Kidney epithelial cell (primary cell): ENCODE measurements at places on chromosomes 13 and 19. TPM values are rescaled to one million over a fixed set of nuclear protein-coding genes. Genes with fewer than 3 reads are reported as not detected.

SYCN gene
- total RNA-seq: not detected in 2 replicates

- DNase-seq: peak; percentile 38
Observed at GRCh38 chr13:42720113-42720857, 61.1 kb upstream of the FAM216B start.

KLK4 gene
- total RNA-seq: not detected in 2 replicates

ZNF20 gene
- 2.7 and 4.2 TPM in 2 replicates for total RNA-seq

- no peak for DNase-seq
Observed at GRCh38 chr19:18633321-18633720, 3.5 kb upstream of the KLHL26 start.

DNA sequence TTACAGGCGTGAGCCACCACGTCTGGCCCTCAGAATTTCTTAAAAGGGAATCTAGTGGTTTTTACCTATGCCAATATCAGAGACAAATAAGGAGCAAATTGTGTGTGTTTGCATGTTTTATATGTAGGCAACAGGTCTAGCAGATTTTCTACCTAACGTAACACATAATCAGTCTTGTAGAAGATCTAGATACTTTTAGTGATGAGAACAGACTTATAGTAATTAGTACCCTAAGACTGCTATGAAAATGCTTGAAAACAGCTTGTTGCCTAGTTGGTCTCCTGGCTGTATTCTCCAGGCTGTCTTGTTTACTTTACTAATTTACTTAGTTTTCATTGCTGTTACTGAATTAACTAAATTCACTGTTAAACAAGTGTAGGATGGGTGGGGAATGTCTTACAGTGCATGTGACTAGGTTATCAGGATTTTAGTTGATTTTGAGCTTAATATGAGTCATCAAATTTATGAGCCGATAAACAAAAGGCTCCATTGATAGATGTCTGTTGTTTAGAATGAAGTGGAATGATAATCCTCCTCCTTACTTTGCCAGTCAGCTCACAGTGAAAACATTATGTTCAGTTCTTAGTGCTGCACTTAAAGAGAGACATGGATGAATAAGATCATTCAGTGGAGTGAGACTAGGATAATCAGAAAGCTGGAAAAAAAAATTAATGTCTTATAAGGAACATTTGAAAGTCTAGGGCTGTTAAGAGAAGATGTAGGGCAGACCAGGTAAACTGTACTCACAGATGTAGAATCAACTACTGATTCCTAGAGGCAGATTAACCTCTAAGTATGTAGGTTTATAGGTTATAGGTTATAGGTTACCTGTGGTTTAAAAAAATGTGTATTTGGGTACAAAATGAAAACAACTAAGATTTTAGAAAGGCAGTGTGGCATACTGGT, 22.4 kb downstream of the GTF2F2 start:
- DNase-seq: no peak

DNA sequence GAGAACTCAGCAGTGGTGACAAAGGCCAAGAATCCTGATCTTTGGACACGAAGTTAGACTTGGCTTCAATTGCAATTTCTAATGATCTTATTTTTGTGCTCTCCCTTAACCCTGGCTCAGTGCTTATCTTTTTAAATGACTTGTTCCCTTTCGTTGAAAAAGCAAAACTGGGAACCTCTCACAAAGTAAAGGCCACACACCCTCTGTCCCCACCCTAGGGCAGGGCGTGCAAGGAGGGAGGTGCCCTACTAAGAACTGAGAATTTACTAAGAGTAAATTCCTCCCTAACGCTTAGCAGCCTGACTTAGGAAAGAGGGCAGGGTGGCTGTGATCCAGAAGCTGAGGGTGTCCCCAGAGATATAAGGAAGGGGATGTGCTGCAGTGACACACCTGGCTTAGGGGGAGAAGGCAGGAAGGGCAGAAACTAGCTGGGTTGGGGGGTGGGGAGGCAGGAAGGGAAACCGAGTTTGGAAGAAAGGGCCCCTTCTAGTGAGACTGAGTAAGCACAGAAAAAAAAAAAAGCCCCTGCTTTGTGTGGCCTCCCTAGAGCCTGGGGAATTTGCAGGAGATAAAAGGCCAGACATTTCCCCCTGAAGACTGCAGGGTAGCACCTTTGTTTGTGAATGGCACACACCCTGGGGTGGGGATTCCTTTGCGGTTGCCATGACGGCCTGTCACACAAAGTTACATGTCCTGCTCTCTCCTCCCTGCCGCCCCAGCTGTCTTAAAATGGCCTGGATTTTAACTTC, 435.1 kb downstream of the EFNB2 start:
- no peak for DNase-seq

DNA sequence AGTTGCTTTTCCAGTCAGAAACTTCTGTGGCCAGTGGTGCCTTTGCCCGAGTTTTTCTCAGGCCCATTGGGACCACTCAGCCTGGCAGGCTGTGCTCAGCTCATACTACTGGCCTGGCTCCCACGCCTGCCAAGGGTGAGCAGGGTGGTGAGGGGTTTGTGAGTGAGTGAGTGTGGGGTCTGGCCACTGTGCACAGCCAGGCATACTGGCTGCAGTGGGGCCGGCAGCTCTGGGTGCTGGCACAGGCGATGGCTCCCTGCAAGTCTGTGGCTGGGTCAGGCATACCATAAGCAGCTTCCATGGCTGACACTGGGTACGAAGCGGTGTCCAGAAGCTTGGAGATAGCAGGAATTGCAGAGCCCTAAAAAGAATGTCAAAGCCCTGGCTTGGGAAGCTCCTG, 161.0 kb downstream of the SLITRK6 start:
- no peak for DNase-seq

GRCh38 chr13:37475966-37476365, 122.6 kb downstream of the POSTN start:
- DNase-seq: no peak

GRCh38 chr13:33182729-33183128, 102.8 kb downstream of the STARD13 start:
- no peak for DNase-seq

GRCh38 chr19:57389730-57390598, at the start of gene ZNF548:
TSS of gene ZNF548 (plus strand) at chr19:57389854. CDS start at chr19:57390100, 246 bp downstream.
- peak; percentile 98 for DNase-seq

DNA sequence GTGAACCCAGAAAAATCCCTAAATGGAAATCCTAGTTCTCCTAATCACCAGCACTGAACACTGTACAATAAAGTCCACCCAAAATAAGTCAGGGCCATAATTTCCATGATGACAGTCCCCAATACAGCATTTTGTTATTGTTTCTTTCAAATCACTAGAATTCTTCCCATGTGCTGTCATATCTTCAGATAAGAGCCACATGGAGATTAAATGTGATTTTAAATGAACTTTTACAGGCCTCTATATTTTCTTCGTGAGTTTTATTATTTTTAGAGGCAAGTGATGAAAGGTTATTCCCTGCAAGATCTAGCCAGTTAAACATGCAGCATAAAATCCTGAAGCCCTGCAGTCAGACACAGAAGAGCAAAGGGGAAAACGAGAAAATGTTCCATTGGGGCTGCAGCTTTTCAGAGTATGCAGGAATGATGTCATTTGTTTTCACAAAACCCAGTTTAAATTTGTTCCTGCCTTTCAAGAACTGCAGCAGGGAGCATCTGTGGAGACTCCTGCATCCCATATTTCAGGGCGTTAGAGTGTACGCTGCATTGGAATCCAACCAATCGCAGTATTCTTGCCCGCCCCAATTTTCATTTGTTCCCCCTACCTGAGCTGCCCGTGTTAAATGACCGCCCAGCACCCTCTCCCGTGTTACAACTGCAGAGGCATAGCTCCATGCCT, 167.2 kb upstream of the KLF12 start:
- DNase-seq: no peak

PSG11 gene
- not detected in 2 replicates for total RNA-seq

DNA sequence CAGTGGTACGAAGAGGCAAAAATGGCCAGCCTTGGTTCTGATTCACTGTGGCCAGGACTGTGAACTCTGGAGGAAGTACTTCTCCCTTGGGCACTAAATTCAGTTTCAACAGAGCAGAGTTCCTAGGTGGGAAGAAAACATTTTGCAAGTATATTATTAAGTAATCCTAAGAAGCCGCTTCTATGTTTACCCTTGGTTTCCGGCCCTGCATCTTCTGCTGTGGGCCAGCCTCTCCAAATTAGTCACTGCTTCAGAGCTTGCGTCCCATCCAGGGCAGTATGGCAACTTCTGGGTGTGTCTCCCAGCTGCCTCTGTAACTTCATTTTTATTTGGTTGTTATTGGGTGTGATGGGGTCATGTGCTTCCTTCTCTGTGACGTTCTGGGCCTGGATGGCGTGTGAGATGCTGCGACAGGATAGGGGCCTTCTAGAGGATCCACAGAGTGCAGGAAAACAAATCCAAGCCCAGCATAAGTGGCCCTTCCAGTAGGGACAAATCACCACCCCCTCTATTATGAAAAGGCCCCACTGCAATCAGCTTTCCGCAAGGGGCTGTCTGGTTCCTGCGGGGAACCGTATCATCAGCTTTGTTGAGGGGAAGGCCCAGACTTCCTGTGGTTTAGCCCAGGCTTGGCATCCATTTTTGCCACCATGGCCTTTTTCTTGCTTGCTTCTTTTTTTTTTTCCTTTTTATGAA, 55.1 kb upstream of the C1QTNF9 start:
- no peak for DNase-seq

CBLC gene
- 8.8 and 9.9 TPM in 2 replicates for total RNA-seq

- DNase-seq: no peak
Observed at GRCh38 chr13:91813253-91813652, 414.8 kb downstream of the GPC5 start.

KRTDAP gene
- total RNA-seq: not detected in 2 replicates

ZSCAN22 gene
- total RNA-seq: 2.0 and 4.0 TPM in 2 replicates

SHISA2 gene
- 89.5 and 105 TPM in 2 replicates for total RNA-seq

PSG4 gene
- total RNA-seq: 3.0 and 7.4 TPM in 2 replicates

CBY2 gene
- not detected in 2 replicates for total RNA-seq

- peak; percentile 4 for DNase-seq
Observed at GRCh38 chr13:23159205-23159759, 21.5 kb upstream of the SGCG start.

ZNF610 gene
- 4.5 and 5.8 TPM in 2 replicates for total RNA-seq

- DNase-seq: no peak
Observed at GRCh38 chr19:29003641-29004409, 209.1 kb downstream of the UQCRFS1 start.

DNA sequence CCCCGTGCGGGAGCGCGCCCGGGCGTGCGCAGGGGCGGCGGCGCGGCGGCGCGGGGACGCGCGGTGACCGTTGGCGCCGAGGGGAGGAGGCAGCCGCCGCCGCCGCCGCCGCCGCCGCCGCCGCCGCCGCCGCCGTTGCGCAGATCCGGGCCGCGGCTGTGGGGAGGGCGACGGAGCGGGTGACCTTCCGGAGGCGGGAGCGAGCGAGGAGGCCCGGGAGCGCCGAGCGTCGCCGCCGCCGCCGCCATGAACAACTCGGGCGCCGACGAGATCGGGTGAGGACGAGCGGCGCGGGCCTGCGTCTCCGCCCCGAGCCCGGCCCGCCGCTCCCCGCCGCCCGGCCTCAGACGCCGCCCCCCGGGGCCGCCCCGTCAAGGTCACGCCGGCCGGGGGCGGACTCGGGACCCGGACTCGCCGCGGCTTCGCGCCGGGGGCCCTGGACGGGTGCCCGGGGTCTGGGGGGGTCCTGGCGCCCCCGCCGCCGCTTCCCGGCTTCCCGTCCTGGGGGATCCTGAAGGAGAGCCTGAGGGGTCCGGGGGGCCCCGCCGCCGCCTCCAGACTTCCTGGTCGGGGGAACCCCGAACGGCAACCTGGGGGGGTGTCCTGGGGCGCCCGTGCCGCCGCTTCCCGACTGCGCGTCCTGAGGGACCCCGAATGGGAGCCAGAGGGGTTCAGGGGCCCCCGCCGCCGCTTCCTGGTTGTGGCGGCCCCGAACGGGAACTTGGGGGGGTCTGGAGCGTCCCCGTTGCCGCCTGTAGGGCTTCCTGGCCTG, at the start of gene DAZAP1:
Gene DAZAP1 (plus strand): TSS at position 59 of the 772 bp plus-strand sequence. CDS start 188 bp downstream, at position 247.
- DNase-seq: no peak

- DNase-seq: peak; percentile 80
Observed at GRCh38 chr19:6476155-6476895, 5.3 kb downstream of the DENND1C start.

STX10 gene
- 66.2 and 70.2 TPM in 2 replicates for total RNA-seq
